ENCODE measurements at places on chromosomes 7 and 10. TPM values are rescaled to one million over a fixed set of nuclear protein-coding genes. Genes with fewer than 3 reads are reported as not detected.
A peak's percentile ranks its signal among the peaks of the same experiment; 100 is the strongest.

Gene FGL2
- 10.7 TPM for total RNA-seq

GRCh38 chr10:3342771-3343170, 170.2 kb upstream of the PITRM1 start:
- no peak for DNase-seq
- peaks cover 12% of the 10 kb centered on the region for H3K27me3 ChIP-seq
- H3K4me3 ChIP-seq = no peak overlapping the region

GRCh38 chr7:41256186-41256945, 446.5 kb downstream of the INHBA start:
- no peaks in the 10 kb centered on the region for H3K36me3 ChIP-seq
- no peak overlapping the region for H3K4me3 ChIP-seq
- no peak for DNase-seq
- H3K27ac ChIP-seq = no peak overlapping the region
- peaks cover 8% of the 10 kb centered on the region for H3K27me3 ChIP-seq
- peaks cover 2% of the 10 kb centered on the region for H3K4me1 ChIP-seq

Gene ANKRD30A
- total RNA-seq = not detected

Gene SMKR1
- 1.3 TPM for total RNA-seq

DNA sequence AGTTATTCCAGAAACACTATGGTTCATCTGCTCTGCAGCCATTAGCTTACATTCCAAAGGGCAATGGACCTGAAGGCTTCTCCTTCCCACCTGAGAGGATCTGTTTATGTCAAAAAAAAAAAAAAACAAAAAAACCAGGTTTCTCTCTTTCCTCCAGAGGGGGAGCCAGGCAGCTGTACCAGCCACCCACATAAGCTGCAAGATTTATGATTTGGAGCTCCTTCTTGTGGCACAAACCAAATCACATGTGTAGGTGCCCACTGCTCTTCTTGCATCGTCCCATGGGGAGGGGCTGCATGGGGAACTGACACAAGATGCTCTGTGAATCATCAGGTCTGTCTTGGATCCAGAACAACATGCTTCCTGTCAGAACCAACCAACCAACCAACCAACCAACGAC, 231.6 kb upstream of the IGFBP3 start:
- peaks cover 2% of the 10 kb centered on the region for H3K27me3 ChIP-seq
- no peaks in the 10 kb centered on the region for H3K4me1 ChIP-seq
- no peak for DNase-seq

Gene FKBP6
- total RNA-seq = not detected

- peak overlapping the region; percentile 96 for H3K27ac ChIP-seq
- peak overlapping the region; percentile 94 for H3K4me3 ChIP-seq
- peaks cover 21% of the 10 kb centered on the region for H3K4me1 ChIP-seq
- H3K36me3 ChIP-seq = peaks cover 16% of the 10 kb centered on the region
Measured at GRCh38 chr7:141738592-141739013, 445 bp downstream of the SSBP1 start.

Gene SKIDA1
- total RNA-seq = 0.58 TPM

DNA sequence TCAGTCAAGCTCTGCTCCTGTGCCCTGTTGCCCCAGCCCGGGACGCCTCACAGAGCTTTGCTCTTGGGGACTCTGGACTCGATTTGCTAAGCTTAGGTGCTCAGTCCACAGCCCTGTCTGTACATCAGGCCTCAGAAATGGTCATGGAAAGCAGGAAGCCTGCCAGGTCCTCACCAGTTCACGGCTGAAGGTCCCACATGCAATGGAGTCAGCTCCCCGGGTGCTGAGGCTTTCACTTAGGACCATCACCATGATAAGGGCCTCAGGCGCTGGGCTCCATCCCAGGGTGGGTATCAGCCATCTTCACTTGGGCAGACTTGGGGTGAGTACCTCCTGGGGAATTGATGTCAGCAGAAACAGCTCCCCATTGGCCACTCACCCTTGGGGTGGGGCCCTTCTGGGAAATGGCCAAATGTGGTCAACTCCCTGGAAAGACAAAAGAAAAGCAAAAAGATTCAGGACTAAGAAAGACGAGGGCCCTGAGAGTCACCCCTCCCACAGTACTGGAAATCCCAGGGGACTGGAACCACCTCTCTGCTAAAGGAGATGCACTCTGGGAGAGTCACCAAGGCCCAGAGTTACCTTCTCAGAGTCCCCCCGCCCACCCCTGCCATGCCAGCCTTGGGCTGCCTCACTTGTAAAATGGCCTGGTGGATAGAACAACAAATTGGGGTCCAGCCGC, 37.6 kb downstream of the FAM53B start:
- H3K27ac ChIP-seq = peak overlapping the region; percentile 58
- H3K27me3 ChIP-seq = no peaks in the 10 kb centered on the region
- H3K4me3 ChIP-seq = no peak overlapping the region
- no peak for DNase-seq

Gene CDC14C
- not detected for total RNA-seq

- no peaks in the 10 kb centered on the region for H3K36me3 ChIP-seq
- H3K27ac ChIP-seq = no peak overlapping the region
- no peak for DNase-seq
Measured at GRCh38 chr7:121164247-121164646, 164.6 kb upstream of the WNT16 start.

DNA sequence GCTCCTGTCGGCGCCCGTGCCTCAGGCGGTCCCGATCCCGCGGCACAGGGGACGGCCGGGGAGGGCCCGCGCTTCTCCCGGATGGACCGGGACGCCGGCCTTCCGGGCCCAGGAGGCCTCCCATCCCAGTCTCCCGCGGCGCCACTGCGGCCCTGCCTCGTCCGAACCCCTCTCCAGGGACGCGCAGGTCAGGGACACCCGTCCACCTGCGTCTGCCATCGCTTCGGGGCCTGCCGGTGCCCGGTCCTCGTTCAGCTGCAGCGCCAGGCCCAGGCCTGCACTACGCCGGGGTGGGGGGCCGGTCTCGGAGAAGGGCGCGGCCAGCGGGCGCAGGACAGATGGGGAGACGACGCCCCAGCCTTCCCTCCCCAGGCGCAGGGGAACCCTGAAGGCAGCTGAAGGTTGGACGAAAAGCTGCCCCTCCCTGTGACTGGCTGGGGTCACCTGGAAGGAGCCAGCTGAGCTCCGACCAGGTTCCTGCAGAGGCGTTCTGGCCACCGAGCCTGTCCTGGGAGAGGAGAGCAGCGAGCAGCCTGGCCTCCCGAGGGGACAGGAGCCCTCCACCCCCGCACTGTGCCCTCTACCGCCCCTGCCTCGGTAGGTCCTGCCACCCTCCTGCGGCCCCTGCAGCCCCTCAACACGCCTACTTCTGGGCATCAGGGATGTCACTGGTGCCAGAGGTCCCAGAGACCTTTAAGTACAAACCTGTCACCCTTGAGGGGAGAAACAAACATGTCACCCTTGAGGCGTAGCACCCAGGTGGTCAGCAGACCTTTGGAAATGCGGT, 84.3 kb downstream of the LANCL2 start:
- peaks cover 7% of the 10 kb centered on the region for H3K36me3 ChIP-seq
- peaks cover 5% of the 10 kb centered on the region for H3K4me1 ChIP-seq
- no peak for DNase-seq
- H3K27me3 ChIP-seq = no peaks in the 10 kb centered on the region

DNA sequence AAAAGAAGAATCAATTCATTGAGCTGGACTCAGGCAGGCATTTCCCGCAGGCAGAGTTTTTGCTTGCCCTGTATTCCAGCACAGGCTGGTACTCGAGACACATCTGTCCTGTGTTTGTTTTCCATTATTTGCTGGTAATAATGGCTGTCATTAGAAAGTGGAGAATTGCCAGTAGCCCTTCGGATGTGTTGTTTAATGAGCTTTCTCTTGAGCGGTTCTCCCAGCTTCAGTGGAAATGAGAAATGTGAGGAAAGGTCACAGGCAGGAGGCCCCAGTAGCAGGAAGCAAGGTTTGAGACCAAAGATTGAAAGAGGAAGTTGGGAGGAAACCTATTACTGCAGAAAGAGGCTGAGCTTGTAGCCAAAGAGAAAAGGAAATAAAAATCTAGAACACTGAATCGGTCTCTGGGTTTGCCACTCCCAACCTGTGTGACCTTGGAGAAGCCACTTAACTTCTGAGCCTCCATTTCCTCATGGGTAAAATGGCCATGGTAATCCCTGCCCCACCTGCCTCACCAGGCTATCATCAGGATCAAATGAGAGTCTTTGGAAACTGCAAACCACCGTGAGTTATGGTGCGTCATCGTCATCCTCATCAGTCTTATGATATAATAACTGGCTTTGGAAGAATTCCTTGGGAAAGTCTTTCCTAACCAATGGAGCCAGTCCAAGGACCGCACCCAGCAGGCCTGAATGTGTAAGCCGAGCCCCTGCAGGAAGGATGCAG, 67.7 kb downstream of the TACR2 start:
- peaks cover 46% of the 10 kb centered on the region for H3K36me3 ChIP-seq
- H3K27me3 ChIP-seq = no peaks in the 10 kb centered on the region
- H3K27ac ChIP-seq = peak overlapping the region; percentile 89
- DNase-seq = no peak
- H3K4me3 ChIP-seq = peak overlapping the region; percentile 73

Gene CLIP2
- 3.8 TPM for total RNA-seq

GRCh38 chr7:98771519-98771918, 98.3 kb downstream of the TMEM130 start:
- no peaks in the 10 kb centered on the region for H3K4me1 ChIP-seq
- peaks cover 8% of the 10 kb centered on the region for H3K27me3 ChIP-seq
- no peak overlapping the region for H3K27ac ChIP-seq
- no peaks in the 10 kb centered on the region for H3K36me3 ChIP-seq
- DNase-seq = no peak
- H3K4me3 ChIP-seq = no peak overlapping the region

DNA sequence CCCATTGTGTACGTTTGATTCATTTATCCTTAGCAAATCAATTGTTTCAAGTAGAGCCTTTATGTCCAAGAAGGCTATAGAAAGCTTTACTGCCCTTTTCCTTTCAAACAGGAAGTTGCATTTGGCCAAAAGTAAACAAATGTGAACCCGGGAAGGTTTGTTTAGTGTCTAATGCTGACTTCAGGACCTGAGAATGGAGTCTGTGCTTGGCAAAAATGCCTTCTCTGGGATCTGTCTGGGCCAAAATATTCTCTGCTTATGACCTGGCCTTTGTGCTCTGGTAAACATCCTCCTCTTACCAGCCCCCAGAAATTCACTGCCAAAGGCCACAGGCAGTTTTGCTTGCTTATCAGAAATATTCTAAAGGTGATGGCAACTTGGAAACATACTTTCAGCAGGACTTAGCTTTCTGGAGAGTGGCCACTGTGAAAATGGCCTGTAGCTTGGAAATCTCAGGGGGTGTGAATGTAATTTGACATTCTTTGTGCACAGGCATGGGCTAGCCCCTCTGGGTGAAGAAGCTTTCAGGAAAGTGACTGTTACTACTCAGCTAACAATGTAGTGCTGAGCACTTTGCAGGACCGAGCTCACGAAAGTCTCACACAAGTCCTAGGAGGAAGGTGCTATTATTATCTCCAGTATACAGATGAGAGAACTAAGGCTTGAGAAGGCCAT, 199.5 kb downstream of the PTEN start:
- H3K36me3 ChIP-seq = peaks cover 12% of the 10 kb centered on the region
- no peak overlapping the region for H3K4me3 ChIP-seq
- H3K4me1 ChIP-seq = peaks cover 49% of the 10 kb centered on the region
- peak overlapping the region; percentile 50 for H3K27ac ChIP-seq

GRCh38 chr10:24866604-24867583, 85.5 kb downstream of the PRTFDC1 start:
- H3K36me3 ChIP-seq = no peaks in the 10 kb centered on the region
- no peak for DNase-seq
- peak overlapping the region; percentile 24 for H3K27ac ChIP-seq

DNA sequence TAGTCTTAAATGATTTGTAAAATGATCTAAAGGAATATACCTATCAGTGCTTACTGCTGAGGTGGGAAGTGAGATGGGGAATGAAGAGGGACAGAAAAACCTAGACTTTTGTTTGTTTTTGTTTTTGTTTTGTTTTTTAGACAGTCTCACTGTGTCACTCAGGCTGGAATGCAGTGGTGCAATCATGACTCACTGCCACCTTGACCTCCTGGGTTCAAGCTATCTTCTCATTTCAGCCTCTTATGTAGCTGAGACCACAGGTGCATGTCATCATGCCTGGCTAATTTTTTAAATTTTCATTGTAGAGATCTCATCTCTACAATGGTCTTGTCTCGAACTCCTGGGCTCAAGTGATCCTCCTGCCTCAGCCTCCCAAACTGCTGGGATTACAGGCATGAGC, 116.4 kb upstream of the SEM1 start:
- DNase-seq = no peak
- no peak overlapping the region for H3K27ac ChIP-seq
- H3K27me3 ChIP-seq = peaks cover 32% of the 10 kb centered on the region
- no peaks in the 10 kb centered on the region for H3K4me1 ChIP-seq
- H3K36me3 ChIP-seq = peaks cover 2% of the 10 kb centered on the region
- H3K4me3 ChIP-seq = no peak overlapping the region

Gene CDNF
- 1.0 TPM for total RNA-seq

GRCh38 chr10:3853016-3853415, 68.0 kb upstream of the KLF6 start:
- H3K4me1 ChIP-seq = peaks cover 19% of the 10 kb centered on the region
- peaks cover 2% of the 10 kb centered on the region for H3K36me3 ChIP-seq
- H3K4me3 ChIP-seq = no peak overlapping the region

- H3K36me3 ChIP-seq = no peaks in the 10 kb centered on the region
- no peak overlapping the region for H3K27ac ChIP-seq
- DNase-seq = peak; percentile 84
- H3K4me1 ChIP-seq = peaks cover 7% of the 10 kb centered on the region
- H3K4me3 ChIP-seq = peak overlapping the region; percentile 8
- no peaks in the 10 kb centered on the region for H3K27me3 ChIP-seq
Measured at GRCh38 chr10:120942806-120943413, 91.7 kb downstream of the WDR11 start.

- peak overlapping the region; percentile 14 for H3K4me3 ChIP-seq
- no peak overlapping the region for H3K27ac ChIP-seq
- peaks cover 9% of the 10 kb centered on the region for H3K27me3 ChIP-seq
- no peaks in the 10 kb centered on the region for H3K36me3 ChIP-seq
Measured at GRCh38 chr7:142562688-142563087, 186.6 kb upstream of the PRSS1 start.

GRCh38 chr10:132299371-132300336, 8.1 kb downstream of the STK32C start:
- DNase-seq = peak; percentile 13
- H3K36me3 ChIP-seq = no peaks in the 10 kb centered on the region
- no peaks in the 10 kb centered on the region for H3K27me3 ChIP-seq

Gene CFAP46
- not detected for total RNA-seq

DNA sequence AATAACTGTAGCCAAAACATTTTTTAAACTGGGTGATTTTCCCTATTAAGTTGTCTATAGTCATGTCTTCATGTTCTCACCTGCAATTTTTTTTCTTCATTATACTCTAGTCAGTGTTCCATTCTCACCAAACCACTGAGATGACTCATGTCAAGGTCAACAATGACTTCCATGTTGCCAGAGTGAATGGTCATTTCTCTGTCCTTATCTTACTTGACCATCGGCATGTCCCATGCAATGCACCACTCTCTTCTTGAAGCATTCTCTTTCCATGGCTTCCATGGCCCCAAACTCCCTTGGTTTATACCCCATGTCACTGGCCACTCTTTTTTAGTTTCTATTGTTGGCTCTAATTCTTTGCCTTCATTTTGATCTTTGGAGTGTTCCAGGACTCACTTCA, 173.9 kb downstream of the PPP1R17 start:
- H3K4me3 ChIP-seq = no peak overlapping the region
- no peaks in the 10 kb centered on the region for H3K4me1 ChIP-seq
- DNase-seq = no peak
- H3K36me3 ChIP-seq = no peaks in the 10 kb centered on the region
- no peaks in the 10 kb centered on the region for H3K27me3 ChIP-seq
